ENCODE measurements at places on chromosomes 16 and 17.

GRCh38 chr16:65754820-65755691 is 611.4 kb upstream of the CDH5 start:
- DNase-seq = no peak

DNA sequence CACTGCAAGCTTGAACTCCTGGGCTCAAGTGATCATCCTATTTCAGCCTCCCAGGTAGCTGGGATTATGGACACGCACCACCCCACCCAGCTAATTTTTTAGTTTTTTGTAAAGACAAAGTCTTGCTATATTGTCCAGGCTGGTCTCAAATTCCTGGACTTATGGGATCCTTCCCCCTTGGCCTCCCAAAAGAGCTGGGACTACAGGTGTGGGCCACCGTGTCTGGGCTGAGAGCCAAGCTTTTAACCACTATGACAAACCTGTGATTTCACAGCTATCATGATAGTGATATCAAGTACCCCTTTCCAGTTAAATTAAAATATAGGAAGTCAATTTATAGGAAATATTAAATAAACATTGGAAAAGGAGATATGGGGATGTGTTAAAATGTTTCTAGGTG is 74.6 kb upstream of the IRX6 start:
- no peak for DNase-seq

DNA sequence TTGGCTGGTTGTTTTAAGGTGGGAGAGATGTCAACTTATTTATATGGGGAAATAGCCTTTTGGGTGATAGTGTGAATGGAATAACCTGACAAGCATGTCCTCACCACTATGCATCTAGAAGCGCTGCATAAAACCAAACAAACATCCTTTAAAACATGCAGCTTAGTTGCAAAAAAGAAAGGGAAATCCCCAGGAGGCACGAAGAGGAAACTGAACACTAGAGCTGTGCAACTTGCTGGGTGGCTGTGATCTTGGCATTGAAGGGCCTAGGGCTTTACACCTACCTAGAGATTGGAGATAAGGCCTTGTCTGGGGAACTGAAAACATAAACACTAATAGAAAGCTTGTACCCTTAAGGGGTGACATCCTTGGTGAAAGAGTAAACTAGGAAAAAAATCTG is 7.3 kb downstream of the C16orf54 start:
- peak; percentile 53 for DNase-seq

DNA sequence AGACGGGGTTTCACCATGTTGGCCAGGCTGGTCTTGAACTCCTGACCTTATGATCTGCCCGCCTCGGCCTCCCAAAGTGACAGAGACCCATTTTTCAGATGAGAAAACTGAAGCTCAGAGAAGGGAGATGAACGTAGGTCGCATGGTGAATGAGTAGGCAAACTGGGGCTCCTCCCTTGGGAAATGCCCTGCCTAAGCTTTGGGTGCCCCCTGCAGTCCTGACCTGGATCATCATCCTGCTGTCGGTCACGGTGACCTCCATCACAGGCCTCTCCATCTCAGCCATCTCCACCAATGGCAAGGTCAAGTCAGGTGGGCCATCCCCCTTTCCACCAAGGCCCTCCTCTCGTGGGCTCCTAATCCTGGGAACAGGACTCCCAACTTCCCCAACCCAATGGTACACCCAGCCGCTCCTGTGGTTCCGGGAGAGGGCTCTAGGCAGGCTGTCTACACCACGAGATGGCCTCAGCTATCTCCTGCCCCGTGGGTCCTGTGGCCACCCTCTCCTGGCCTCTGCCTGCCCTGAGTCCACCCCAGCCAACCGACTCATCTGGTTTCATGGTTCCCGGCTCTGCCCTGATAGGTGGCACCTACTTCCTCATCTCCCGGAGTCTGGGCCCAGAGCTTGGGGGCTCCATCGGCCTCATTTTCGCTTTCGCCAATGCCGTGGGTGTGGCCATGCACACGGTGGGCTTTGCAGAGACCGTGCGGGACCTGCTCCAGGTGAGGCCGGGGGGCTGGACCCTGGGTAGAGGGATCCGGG is 4.7 kb downstream of the SLC12A3 start:
- DNase-seq = no peak

DNA sequence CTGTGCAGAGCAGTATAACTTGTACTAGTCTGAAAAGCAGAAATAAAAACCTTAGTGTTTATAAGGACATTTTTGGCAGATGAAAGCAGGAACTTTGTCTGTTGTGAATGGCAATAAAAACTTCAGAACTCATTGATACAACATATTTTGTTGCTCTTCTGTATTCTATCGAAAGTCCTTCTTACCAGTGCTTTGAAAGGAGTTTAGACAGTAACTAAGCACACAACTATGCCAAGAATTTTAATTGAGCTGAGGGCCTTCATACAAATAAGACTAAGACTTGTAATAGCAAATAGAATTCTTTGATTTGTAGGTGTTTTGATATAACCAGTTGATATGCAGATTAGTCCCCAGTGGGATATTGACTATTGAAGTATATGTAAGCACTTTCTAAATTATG is 308.4 kb downstream of the ZFHX3 start:
- no peak for DNase-seq

- DNase-seq = no peak
Measured at GRCh38 chr17:42660692-42661345, 1.7 kb downstream of the TUBG2 start.

DNA sequence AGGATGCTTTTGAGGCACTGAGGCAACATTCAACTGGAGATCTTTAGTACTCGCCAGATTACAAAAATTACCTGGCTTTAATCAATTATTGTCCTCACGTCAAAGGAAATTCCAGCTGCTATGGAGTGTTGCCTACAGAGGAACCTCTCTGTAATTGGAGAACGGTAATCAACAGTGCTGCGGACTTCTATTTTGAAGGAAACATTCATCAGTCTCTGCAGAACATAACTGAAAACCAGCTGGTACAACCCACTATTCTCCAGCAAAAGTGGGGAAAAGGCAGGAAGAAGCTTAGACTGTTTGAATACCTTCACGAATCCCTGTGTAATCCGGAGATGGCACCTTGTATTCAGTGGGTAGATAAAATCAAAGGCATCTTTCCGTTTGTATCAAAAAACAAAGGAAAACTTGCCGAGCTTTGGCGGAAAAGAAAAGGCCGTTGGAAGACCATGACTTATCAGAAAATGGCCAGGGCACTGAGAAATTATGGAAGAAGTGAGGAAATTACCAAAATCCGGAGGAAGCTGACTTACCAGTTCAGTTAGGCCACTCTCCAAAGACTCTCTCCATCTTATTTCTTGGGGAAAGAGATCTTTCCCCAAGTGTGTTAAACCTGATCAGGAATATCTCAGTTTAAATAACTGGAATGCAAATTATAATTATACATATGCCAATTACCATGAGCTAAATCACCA is 3.0 kb downstream of the SLC35G3 start:
- no peak for DNase-seq

DNA sequence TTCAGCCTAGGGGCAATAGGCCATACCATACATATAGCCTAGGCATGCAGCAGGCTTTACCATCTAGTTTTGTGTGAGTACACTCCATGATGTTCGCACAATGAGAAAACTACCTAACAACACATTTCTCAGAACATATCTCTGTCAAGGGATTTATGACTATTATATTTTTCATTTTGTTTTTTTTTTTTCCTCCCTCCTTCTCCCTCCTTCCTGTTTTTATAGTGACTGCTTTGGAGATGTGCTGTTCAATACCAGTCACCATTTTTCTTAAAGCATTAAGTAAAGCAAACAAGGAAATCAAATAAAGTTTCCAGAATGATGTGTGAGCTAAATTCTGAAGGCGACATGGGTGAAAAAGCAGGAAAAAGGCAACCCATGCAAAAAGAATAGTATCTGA is 194.6 kb downstream of the STX8 start:
- no peak for DNase-seq

- no peak for DNase-seq
Measured at GRCh38 chr17:9038380-9038779, 17.1 kb downstream of the NTN1 start.
